ENCODE measurements at places on chromosomes 5 and 9. TPM values are rescaled to one million over a fixed set of nuclear protein-coding genes. Genes with fewer than 3 reads are reported as not detected.

Gene CARD9
- total RNA-seq: 7.4 TPM

Gene NDST1
- 22.1 TPM for total RNA-seq

Gene LCN10
- total RNA-seq: 0.53 TPM

Gene PCDHB13
- 0.80 TPM for total RNA-seq

Gene EDIL3
- not detected for total RNA-seq

Gene IL6ST
- total RNA-seq: 161 TPM

Gene ARL14EPL
- not detected for total RNA-seq

Gene SEMA6A
- 2.9 TPM for total RNA-seq

Gene SLC31A2
- 9.3 TPM for total RNA-seq

Gene GZMA
- total RNA-seq: not detected

Gene ANKRD55
- 0.11 TPM for total RNA-seq

Gene WNT8A
- total RNA-seq: not detected

Gene SLC27A6
- not detected for total RNA-seq

Gene IL33
- total RNA-seq: not detected

Gene MROH2B
- not detected for total RNA-seq

Gene PCDHB11
- not detected for total RNA-seq

Gene GNA14
- not detected for total RNA-seq

Gene ORM2
- 283 TPM for total RNA-seq

Gene ADAMTS12
- total RNA-seq: not detected

Gene ST8SIA4
- total RNA-seq: not detected

Gene CCDC192
- not detected for total RNA-seq

Gene CDO1
- 5.3 TPM for total RNA-seq

Gene KLHL3
- 0.02 TPM for total RNA-seq

Gene FOXD4L3
- not detected for total RNA-seq

Gene IFNB1
- not detected for total RNA-seq

Gene ASPN
- total RNA-seq: not detected

Gene PSAT1
- 262 TPM for total RNA-seq

Gene ARHGEF39
- 11.2 TPM for total RNA-seq

Gene SOHLH1
- 0.32 TPM for total RNA-seq

Gene PCDHGA11
- not detected for total RNA-seq

Gene SLC6A19
- 0.02 TPM for total RNA-seq

Gene SLCO6A1
- not detected for total RNA-seq

Gene PHPT1
- total RNA-seq: 192 TPM

Gene SWI5
- total RNA-seq: 39.2 TPM
